ENCODE measurements at places on chromosomes 1 and 21. TPM values are rescaled to one million over a fixed set of nuclear protein-coding genes. Genes with fewer than 3 reads are reported as not detected.

Gene ESRRG
- 0.29 TPM for total RNA-seq

Gene S100A3
- total RNA-seq, result 1.3 TPM

Gene SLC45A1
- total RNA-seq, result 1.9 TPM

Gene SLC9A1
- 62.4 TPM for total RNA-seq

Gene ANGPTL3
- not detected for total RNA-seq

Gene TSPAN2
- 6.1 TPM for total RNA-seq

Gene YOD1
- total RNA-seq, result 7.0 TPM

Gene OR2G6
- not detected for total RNA-seq

DNA sequence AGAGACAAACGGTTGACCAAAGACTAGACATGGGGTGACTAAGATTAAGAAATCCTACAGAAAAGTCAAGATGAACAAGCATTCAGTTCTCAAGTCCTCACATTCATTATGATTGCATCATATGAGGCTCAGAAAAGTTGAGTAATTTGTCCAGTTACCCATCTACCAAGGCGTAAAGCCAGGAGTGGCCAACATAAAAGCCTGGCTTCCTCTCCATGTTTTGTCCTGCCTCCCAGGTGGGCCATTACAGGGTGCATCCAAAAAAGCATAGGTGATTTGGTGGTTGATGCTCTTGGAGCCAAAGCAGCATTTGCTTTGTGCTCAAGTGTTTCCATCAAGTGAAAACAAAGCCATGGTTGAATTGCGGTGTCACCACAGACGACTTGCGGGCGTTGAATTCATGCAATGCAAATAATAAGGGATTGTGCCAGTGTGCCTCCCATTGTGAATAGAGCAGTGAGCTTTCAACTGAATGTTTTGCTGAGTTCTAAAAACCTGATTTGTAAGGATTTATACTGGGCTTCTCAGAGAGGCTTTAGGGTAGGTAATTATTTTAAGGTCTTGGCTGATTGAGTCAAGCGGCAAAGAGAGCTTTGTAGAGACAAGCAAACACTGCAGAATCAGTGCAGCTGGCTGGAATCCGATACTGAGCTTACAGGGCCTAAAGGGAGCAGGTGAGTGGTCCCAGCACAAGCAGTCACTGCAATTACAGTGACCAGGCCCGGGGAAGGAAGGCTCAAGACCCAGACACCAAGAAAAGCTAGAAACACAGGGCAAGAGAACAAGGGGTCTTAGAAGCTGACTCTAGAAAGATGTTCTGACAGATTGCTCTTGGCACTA is 54.1 kb downstream of the KCNJ15 start:
- DNase-seq, result no peak

DNA sequence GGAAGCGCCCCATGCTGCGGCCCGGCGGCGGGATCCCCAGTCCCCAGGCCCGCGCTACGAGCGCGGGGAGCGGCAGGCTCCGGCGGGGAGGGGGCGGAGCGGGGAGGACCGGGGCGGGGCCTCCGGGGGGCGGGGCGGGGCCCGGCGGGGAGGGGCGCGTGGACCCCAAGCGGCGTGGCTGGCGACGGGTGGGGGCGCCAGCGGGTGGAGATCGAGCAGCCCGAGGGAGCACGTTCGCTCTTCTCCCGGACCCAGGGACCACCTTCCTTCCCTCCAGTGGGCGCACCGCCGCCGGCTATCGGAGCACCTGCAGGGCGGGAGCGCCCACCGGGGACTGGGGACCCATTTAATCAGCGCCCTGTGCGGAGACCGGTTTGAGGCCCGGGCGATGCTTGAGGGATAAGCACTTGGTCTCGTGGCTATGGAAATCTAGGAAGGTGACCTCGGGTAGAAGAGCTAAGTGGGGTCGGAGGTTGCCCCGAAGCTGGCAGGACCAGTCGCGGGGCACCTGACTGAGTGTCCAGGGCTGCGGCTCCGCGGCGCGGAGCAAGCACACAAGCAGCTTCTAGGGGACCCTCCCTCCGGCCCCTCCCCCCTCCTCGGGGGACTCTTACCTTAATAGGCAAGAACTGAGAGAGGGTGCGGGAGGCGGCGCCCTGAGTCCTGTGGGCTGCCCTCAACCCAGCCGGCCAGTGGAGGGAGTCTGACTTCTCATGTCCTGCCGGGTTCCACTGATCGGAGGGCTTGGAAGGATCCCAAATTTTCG is at the start of gene TSPAN2:
TSPAN2 (minus strand) TSS at position 84 of the 766 bp plus-strand sequence; CDS start at position 13, 71 bp downstream.
- peak; percentile 73 for DNase-seq

DNA sequence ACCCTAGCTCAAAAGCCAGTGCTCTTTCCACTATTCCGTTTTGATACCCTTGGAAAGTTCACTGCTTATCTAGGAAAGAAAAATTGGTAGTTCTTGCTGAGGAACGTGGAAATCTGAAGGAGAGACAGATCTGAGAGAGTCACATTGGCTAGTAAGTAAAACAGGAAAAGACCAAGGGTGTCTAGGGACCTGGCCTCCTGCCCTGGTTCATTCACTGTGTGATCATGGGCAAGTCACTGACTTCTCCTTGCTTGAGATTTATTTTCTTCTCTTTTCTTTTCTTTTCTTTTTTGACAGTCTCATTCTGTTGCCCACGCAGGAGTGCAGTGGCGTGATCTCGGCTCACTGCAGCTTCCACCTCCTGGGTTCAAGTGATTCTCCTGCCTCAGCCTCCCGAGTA is 90.8 kb downstream of the NFIA start:
- no peak for DNase-seq

GRCh38 chr1:25554886-25555752 is 11.7 kb downstream of the LDLRAP1 start:
- DNase-seq, result no peak

- no peak for DNase-seq
Observed at GRCh38 chr1:1980467-1981141, 23.0 kb downstream of the CFAP74 start.

GRCh38 chr21:31667639-31668038 is 8.1 kb downstream of the SOD1 start:
- no peak for DNase-seq

DNA sequence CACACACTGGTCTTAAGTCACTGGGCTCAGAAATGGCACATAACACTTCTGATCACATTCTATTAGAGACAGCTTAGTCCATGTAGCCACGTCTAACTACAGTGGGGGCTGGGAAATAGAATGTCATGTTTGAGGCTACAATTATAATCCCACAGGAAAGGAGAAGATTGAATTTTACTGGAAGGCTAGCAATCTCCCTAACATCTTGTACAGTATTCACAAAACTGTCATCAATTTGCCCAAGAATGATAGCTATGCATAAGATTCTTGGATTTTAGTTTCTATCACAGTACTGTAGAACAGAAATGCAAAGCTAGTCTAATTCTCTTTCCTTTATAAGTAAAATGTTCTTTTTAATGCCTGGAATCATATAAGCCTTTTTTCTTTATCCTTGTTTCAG is 12.7 kb upstream of the ZMYM6 start:
- DNase-seq, result no peak

DNA sequence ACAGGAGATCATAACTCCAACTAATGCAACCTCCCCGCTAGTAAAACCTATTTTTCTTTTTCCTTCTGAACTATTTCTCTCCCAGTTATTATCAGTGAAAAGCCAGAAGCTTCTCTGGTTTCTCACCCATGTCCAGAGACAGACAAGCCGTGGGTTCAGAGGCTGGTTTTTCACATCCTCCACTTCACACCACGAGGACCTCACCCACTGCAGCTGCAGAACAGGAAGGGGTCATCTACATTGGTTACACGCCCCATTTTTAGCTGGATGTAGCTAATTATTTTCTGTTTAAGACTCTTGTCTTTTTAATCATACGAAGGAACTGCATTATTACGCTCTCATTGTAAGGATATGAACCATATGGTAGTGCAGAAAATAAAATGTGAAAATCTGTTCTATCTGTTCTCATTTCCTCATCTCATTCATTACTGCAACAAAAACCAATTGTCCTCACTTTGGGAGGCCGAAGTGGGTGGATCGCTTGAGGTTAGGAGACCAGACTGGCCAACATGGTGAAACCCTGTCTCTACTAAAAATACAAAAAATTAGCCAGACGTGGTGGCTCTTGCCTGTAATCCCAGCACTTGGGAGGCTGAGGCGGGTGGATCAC is 39.1 kb upstream of the CLDN14 start:
- no peak for DNase-seq

DNA sequence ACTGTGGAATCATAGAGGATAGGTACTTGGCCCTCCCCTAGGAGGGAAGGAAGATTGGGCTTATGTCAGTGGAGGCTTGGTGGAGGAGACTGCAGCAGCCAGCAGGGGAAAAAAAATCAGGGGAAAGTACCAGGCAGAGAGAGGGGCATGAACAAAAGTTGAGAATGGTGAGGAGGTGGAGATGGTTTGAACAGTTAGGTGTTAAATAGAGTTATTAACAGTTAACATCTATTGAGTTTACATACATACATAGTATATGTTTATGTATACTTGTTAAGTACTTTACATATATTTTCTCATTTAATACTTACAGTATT is 136.5 kb upstream of the HNRNPU start:
- no peak for DNase-seq

GRCh38 chr1:197178998-197179397 is 32.5 kb upstream of the ASPM start:
- DNase-seq, result no peak

DNA sequence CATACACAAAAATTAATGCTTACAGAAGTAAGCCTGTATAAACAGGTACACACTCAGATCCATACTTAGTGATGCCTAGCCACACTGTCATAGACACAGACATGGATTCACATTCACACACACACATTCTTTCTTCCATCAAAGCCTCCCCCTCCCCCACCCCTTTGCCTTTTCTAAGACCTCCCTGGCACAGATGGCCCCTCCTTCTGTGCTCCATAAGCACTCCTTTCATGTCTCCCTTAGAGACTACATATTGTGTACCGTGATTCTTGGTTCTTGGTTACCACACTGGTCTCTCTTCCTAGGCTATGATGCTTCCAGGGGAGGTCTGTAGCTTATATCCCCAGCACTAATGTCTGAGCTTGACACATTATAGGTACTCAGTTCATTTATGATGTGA is 2.0 kb upstream of the NHLH2 start:
- no peak for DNase-seq

- DNase-seq, result no peak
Observed at GRCh38 chr1:207753611-207754010, 1.8 kb downstream of the CD46 start.

GRCh38 chr1:20355828-20356735 is 65.4 kb downstream of the VWA5B1 start:
- DNase-seq, result no peak

DNA sequence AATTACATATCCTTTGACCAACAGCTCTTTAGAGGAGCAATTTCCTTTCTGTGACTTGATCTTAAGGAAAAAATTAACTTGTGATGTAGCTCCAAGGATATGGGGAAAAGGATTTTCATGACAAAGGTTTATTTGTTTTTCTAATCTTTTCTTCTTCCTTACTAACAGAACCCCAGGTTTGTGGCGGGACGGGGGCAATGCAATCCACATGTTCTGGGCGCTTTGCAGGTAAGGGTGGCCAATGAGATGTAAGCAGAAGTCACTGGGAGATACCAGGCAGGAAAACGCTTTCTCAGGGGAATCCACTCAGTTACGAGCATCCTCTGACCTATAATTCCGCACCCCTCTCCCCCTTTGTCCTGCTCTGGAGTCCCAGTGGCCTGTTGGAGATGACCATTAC is 122.0 kb downstream of the MRPS6 start:
- no peak for DNase-seq

- DNase-seq, result peak; percentile 90
Observed at GRCh38 chr1:151992303-151993083, 1.2 kb downstream of the S100A10 start.

- DNase-seq, result peak; percentile 79
Observed at GRCh38 chr1:178725466-178726086, 532 bp downstream of the RALGPS2 start.

GRCh38 chr1:46812065-46812963 is 13.5 kb downstream of the CYP4B1 start:
- DNase-seq, result no peak

Data from upper lobe of right lung (tissue), 1 donor.